ENCODE measurements at places on chromosomes 6 and 20. TPM values are rescaled to one million over a fixed set of nuclear protein-coding genes. Genes with fewer than 3 reads are reported as not detected.

The PHACTR1 gene
- not detected for total RNA-seq

The C20orf141 gene
- 0.36 TPM for total RNA-seq

The CNR1 gene
- total RNA-seq: 0.31 TPM

The PGC gene
- total RNA-seq: not detected

The CNPY3 gene
- 36.6 TPM for total RNA-seq

The EYA2 gene
- total RNA-seq: 3.0 TPM

The RNF144B gene
- total RNA-seq: 0.14 TPM

The ANKEF1 gene
- total RNA-seq: 7.6 TPM

The ULBP2 gene
- 4.2 TPM for total RNA-seq

The CHRNA4 gene
- 0.15 TPM for total RNA-seq

The CCN6 gene
- not detected for total RNA-seq

The RBM24 gene
- total RNA-seq: 11.4 TPM

The TMEM217 gene
- 0.80 TPM for total RNA-seq

All from A549 treated with RU486 at 1 μM for 4 hours (cell line).